ENCODE measurements at places on chromosomes 1 and 21. TPM values are rescaled to one million over a fixed set of nuclear protein-coding genes. Genes with fewer than 3 reads are reported as not detected.

DNA sequence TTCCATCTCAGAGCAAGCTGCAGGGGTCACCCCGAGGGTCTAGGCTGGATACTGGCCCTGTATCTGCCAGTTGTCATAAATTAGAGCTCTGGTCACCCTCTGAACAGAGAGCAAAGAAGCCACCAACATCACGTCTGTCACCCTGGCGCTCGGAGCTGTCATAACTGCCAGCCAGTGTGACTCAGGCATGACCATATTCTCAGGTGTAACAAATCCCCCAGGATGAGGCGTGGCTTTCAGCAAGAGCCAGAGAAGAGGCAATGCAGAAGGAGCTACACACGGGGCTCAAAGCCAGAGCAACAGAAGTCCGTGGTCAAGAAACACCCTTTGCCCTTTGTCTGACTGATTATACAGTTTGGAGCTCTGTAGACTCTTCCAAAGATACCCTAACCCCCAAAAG, 40.0 kb downstream of the PRAMEF20 start:
- no peak overlapping the region for H3K4me3 ChIP-seq
- H3K27me3 ChIP-seq, result no peaks in the 10 kb centered on the region
- DNase-seq, result peak; percentile 89
- H3K27ac ChIP-seq, result peak overlapping the region; percentile 62

DNA sequence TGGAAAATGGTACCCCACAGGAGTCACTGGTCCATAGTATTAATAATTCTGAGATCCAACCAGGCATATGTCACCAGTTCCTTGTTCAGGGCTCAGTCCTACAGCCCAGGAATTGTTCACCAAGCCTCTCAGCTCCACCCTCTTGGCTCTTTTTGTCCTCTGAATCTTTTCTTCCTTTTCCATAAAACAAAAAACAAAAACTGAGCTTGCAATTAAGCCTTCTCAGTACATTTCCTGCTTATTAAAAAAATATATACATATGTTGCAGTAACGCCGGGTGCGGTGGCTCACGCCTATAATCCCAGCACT, 23.4 kb upstream of the KIF1B start:
- H3K27me3 ChIP-seq, result no peaks in the 10 kb centered on the region
- DNase-seq, result no peak
- no peak overlapping the region for H3K4me3 ChIP-seq
- no peaks in the 10 kb centered on the region for H3K4me1 ChIP-seq
- no peak overlapping the region for H3K27ac ChIP-seq

DNA sequence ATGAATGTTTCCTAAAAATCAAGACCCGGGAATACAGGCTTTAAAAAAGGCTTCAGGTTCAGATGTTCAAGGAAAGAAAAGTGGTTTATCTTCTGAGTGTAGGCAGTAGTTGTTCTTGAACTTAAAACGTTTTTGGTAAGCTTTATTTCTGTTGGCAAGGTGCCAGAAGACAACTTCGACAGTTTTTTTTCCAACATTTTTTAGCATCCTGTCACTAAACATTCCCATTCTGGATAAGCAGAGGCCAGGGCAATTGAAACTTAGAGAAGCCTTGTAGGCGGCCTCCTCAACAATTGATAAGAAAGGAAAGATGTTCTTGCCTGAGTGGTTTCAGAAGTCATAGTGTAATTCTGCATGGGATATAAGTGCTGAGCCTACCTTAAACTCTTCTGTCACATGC, 66.7 kb downstream of the PATJ start:
- no peak overlapping the region for H3K27ac ChIP-seq
- H3K27me3 ChIP-seq, result no peaks in the 10 kb centered on the region
- no peaks in the 10 kb centered on the region for H3K4me1 ChIP-seq
- H3K4me3 ChIP-seq, result no peak overlapping the region
- no peak for DNase-seq

- no peaks in the 10 kb centered on the region for H3K27me3 ChIP-seq
- H3K4me1 ChIP-seq, result no peaks in the 10 kb centered on the region
- no peak overlapping the region for H3K27ac ChIP-seq
- H3K4me3 ChIP-seq, result no peak overlapping the region
These were observed 16.2 kb upstream of the LRP8 start for GRCh38 chr1:53343831-53344668.

DNA sequence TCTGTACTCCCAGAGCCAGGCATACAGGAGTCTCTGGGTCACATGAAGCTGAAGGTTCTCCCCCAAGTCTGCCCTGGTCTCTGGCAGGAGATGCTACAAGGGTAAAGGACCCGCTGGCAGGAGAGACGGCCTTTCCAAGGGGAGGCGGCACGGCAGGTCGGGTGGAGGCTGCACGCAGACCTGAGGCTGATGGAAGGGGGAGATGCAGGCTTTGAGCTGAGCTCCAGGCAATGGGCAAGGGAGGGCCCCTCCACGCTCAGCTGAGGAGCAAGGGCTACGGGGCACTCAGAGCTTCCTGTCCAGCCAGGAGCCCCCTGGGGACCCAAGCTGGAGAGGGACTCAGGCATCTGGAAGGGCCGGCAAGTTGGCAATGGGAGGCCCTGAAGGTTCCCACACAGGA, 50.3 kb downstream of the MEGF6 start:
- no peaks in the 10 kb centered on the region for H3K4me1 ChIP-seq
- DNase-seq, result no peak
- H3K27me3 ChIP-seq, result peaks cover 17% of the 10 kb centered on the region
- H3K27ac ChIP-seq, result no peak overlapping the region
- H3K36me3 ChIP-seq, result no peaks in the 10 kb centered on the region

Gene LINGO4
- 7.8 TPM for total RNA-seq

GRCh38 chr1:18309552-18310155, 171.1 kb upstream of the KLHDC7A start:
- H3K4me3 ChIP-seq, result no peak overlapping the region
- no peaks in the 10 kb centered on the region for H3K4me1 ChIP-seq
- H3K27ac ChIP-seq, result no peak overlapping the region
- DNase-seq, result no peak
- no peaks in the 10 kb centered on the region for H3K36me3 ChIP-seq
- no peaks in the 10 kb centered on the region for H3K27me3 ChIP-seq

GRCh38 chr1:213122514-213122929, 71.5 kb downstream of the RPS6KC1 start:
- no peak overlapping the region for H3K4me3 ChIP-seq
- no peak overlapping the region for H3K27ac ChIP-seq
- peaks cover 8% of the 10 kb centered on the region for H3K4me1 ChIP-seq

DNA sequence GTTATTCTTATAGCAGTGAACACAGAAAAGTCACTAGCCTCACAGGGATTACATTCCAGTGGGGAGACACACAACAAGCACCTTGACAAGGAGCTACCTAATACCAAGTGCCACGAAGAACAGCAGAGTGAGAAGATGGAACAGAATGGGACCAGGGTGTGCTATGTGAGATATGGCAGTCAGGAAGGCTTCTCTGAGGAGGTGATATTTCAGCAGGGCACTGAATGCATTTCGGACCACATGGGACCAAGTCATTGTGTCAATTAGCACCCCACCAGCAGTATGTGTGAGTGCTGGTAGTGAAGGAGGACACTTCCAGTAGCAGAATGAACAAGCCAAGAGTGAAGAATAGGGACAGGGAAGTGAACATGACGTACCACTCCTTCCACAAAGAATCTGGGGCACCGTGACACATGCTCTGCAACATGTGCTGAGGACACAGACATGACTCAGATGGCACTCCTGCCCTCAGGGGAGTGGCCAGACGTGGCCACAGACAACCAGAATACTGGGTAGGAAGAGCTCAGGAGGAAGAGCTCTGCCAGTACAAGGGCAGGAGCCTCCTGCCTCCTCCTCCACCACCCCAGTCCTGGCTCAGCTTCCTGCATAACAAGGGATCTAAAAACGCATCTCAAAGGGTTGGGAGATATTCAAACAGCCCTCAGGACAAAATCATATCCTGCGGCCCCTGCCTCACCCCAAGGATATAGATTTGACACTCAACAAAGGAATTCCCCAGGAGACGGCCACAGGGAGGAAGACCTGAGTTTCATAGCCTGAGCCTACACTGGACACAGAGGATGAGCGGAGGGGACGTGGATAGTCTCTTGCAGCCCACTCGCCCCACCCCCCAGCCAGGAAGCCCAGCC, 102.5 kb downstream of the TRABD2B start:
- peak overlapping the region; percentile 72 for H3K27ac ChIP-seq
- peak; percentile 89 for DNase-seq
- no peaks in the 10 kb centered on the region for H3K36me3 ChIP-seq
- H3K4me3 ChIP-seq, result no peak overlapping the region

DNA sequence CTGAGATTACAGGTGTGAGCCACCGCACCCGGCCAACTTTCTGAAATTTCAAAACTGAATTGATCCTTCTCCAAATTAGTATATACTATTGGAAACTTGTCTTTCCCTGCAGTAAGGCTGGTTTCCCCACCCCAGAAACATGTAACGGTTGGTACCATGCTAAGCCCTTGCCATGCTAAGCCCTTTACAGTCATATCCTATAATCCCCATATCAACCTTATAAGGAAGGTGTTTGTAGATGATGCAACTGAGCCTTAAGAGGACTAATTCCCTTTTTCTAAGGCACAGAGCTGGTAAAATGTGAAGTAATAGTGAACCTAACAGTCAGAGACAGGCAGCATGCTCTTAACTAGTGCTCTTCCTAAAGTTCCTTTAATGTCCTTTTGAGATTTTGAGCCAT, 413.7 kb downstream of the DISC1 start:
- no peak overlapping the region for H3K27ac ChIP-seq
- DNase-seq, result no peak
- H3K4me1 ChIP-seq, result no peaks in the 10 kb centered on the region
- H3K36me3 ChIP-seq, result no peaks in the 10 kb centered on the region
- no peaks in the 10 kb centered on the region for H3K27me3 ChIP-seq
- no peak overlapping the region for H3K4me3 ChIP-seq

GRCh38 chr1:112956544-112957132, 642 bp upstream of the SLC16A1 start:
- peaks cover 1% of the 10 kb centered on the region for H3K36me3 ChIP-seq
- H3K4me3 ChIP-seq, result peak overlapping the region; percentile 96
- no peaks in the 10 kb centered on the region for H3K27me3 ChIP-seq
- peak; percentile 10 for DNase-seq

- no peak overlapping the region for H3K27ac ChIP-seq
- DNase-seq, result no peak
- H3K4me1 ChIP-seq, result no peaks in the 10 kb centered on the region
- H3K36me3 ChIP-seq, result no peaks in the 10 kb centered on the region
- H3K4me3 ChIP-seq, result no peak overlapping the region
- H3K27me3 ChIP-seq, result no peaks in the 10 kb centered on the region
These were observed 357.6 kb downstream of the TGFB2 start for GRCh38 chr1:218702775-218703174.

Gene NPHP4
- total RNA-seq, result 2.1 TPM

- DNase-seq, result no peak
- H3K27ac ChIP-seq, result no peak overlapping the region
- no peaks in the 10 kb centered on the region for H3K36me3 ChIP-seq
- no peaks in the 10 kb centered on the region for H3K4me1 ChIP-seq
These were observed 155.1 kb downstream of the PTPRU start for GRCh38 chr1:29391362-29391880.

- no peak overlapping the region for H3K4me3 ChIP-seq
- no peak overlapping the region for H3K27ac ChIP-seq
- no peaks in the 10 kb centered on the region for H3K27me3 ChIP-seq
- no peak for DNase-seq
- no peaks in the 10 kb centered on the region for H3K36me3 ChIP-seq
- no peaks in the 10 kb centered on the region for H3K4me1 ChIP-seq
These were observed 219.4 kb downstream of the LRRC40 start for GRCh38 chr1:69985901-69986439.

GRCh38 chr21:41752231-41752681, 14.6 kb downstream of the RIPK4 start:
- no peak overlapping the region for H3K27ac ChIP-seq
- DNase-seq, result no peak
- H3K4me3 ChIP-seq, result no peak overlapping the region
- no peaks in the 10 kb centered on the region for H3K4me1 ChIP-seq

DNA sequence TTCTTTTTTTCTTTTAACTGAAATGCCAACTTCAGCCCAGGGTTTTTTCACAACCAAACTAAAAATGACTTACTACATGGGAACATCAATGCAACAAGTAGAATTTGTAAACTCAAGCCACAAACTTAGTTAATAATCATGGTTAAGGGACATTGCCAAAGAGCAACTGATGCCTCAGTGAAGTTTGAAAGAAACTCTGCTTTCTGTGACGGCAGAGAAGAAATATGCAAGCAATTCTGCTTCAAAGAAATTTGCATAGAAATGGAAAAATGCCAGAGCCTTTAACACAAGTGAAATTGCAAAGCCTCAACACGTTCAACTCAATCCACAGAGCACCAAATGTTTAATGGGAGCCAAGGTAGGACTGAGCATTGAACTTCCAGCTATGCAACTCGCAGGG, 5.0 kb upstream of the CHD5 start:
- H3K27me3 ChIP-seq, result peaks cover 8% of the 10 kb centered on the region
- H3K27ac ChIP-seq, result no peak overlapping the region
- H3K4me1 ChIP-seq, result no peaks in the 10 kb centered on the region
- H3K4me3 ChIP-seq, result no peak overlapping the region

Gene VSIG8
- not detected for total RNA-seq

Gene TMEM125
- total RNA-seq, result not detected

Gene PADI6
- total RNA-seq, result not detected

Gene DR1
- total RNA-seq, result 35.3 TPM
